ENCODE measurements at places on chromosomes 4 and X. TPM values are rescaled to one million over a fixed set of nuclear protein-coding genes. Genes with fewer than 3 reads are reported as not detected.

Gene GUCY1A1
- total RNA-seq: 0.11 TPM

Gene LONRF3
- 1.00 TPM for total RNA-seq

Gene BBS7
- 36.1 TPM for total RNA-seq

Gene FGD1
- total RNA-seq: 7.0 TPM

Gene KDR
- total RNA-seq: 0.75 TPM

Gene RBM3
- total RNA-seq: 321 TPM

Gene CLNK
- total RNA-seq: not detected

Gene GAB1
- 12.5 TPM for total RNA-seq

Gene PNMA3
- total RNA-seq: 0.12 TPM

Gene AMTN
- total RNA-seq: not detected

Gene IL9R
- total RNA-seq: under 0.01 TPM

Gene AP1AR
- total RNA-seq: 46.5 TPM

Gene EFHC2
- total RNA-seq: 0.50 TPM

Gene PROM1
- total RNA-seq: under 0.01 TPM

Gene PPARGC1A
- total RNA-seq: 0.37 TPM

Gene GAGE2A
- not detected for total RNA-seq

Gene ADAM29
- total RNA-seq: not detected

Gene LUZP4
- total RNA-seq: not detected

Gene FAM133A
- total RNA-seq: 0.25 TPM

Gene SPANXN3
- not detected for total RNA-seq

Gene BEX2
- total RNA-seq: 2.1 TPM

Gene SPIN2B
- 6.5 TPM for total RNA-seq

Gene FGG
- not detected for total RNA-seq

Gene RNF175
- total RNA-seq: 0.11 TPM
